ENCODE measurements at places on chromosomes 12 and 14.

DNA sequence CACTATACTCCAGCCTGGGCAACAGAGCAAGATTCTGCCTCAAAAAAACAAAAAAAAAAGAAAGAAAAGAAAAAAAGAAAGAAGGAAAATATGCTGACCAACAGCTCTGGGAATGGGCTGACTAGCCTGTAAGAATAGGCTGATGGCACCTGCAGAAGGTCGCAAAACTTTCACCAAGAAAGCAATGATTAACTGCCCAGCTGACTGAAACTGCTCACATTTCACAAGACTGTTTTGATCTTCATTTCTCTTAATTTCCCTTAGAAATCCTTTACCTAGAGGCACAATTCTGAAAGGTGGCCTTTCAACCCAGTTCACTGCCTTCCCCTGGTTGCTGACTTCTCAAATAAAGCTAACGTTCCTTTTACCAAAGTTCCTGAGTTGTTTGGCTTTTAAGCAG is 12.4 kb downstream of the BEST3 start:
- DNase-seq, result no peak

DNA sequence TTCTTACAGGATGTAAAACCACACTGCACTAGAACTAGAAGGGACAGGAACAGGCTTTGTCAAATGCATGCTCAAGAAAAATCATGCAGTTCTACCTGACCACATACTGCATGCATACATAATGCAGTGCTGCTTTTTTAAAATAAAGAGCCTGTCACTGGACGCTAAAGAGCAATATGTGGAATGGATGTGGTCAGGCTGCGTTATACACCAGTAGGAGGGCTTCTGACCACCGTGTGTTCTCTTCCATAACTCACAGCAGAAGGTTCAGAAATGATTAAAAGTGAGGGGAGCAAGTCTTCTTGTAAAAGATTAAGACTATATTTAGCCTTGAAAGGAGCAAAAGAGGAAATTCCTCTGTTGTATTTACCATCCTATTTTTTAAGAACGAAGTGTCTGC is 392.0 kb downstream of the EMP1 start:
- no peak for DNase-seq

GRCh38 chr12:66117242-66117641 is 13.3 kb downstream of the LLPH start:
- DNase-seq, result no peak

- DNase-seq, result no peak
Observed at GRCh38 chr12:8677362-8677761, 14.7 kb upstream of the MFAP5 start.

DNA sequence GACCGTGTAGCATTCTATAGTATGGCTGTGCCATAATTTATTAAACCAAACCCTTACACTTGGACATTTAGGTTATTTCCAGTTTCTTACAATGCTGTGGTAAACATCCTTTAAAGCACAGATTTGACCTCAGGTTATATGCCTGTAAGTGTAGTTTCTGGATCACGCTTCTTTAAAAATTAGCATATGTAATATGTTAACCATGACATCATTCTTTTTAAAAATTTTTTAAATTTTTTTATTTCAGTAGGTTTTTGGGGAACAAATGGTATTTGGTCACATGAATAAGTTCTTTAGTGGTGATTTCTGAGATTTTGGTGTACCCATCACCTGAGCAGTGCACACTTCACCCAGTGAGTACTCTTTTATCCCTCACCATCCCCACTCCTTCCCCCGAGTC is 18.3 kb downstream of the SAMD4A start:
- no peak for DNase-seq

- DNase-seq, result no peak
Observed at GRCh38 chr12:65557438-65558181, 266.7 kb upstream of the HMGA2 start.

DNA sequence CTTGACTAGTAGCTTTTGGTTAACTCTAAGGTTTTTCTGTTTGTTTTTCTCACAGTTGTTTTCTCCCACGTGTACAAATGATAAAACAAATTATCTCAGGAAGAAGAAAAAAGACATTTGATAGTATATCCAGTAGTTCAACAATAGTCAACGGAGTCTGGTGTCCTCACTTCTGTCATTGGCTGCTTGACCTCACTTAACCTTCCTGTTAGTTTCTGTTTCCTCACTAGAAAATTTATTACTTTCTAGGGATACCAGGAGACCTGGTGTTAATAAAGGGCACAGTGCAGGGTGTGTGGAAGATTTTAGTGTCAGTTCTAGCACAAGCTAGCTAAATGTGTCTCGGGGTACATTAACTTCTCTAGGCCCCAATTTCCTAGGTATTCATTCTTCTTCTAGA is 116.0 kb downstream of the PRKCH start:
- no peak for DNase-seq

DNA sequence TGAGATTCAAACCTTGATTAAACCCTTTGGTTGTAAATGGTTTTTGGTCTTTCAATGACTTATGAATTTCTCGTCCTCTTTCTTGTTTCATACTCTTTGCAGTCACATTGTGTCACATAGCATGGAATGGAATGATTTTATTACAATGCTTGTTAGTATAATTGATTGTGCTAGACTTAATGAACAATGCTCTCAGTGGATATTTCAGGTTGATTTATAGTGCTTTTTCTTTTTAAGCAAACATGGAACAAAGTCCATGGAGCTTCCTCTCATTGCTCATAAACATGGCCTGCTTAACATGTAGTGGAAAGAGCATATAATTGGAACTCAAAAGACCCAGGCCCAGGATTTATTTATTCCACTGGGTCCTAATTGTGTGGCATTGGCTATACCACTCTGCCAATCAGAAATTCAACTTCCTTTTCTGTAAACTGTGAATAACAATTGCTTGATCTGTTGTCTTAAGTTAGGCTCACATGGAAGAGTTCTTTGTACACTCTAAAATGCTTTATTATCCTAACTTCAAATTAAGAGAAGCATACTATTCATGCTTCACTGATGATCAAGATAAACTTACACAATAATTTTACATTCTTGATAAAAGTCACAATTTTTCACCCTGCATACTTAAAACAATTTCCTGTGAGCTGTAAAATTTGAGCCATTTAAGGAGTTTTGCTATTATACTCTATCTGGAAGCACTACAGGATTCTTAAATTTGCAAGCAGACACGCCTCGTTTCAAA is 370.5 kb upstream of the PDE3A start:
- DNase-seq, result no peak

DNA sequence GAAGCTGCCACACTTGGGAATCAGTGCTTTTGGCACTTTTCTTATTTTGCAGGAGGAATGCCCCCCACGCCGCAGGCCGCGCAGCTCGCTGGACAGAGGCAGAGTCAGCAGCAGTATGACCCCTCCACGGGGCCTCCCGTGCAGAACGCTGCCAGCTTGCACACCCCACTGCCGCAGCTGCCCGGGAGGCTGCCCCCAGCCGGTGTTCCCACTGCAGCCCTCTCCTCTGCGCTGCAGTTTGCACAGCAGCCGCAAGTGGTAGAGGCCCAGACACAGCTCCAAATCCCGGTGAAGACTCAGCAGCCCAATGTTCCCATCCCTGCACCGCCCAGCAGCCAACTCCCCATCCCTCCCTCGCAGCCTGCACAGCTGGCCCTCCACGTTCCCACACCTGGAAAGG is 32.3 kb downstream of the EP400 start:
- DNase-seq, result no peak

DNA sequence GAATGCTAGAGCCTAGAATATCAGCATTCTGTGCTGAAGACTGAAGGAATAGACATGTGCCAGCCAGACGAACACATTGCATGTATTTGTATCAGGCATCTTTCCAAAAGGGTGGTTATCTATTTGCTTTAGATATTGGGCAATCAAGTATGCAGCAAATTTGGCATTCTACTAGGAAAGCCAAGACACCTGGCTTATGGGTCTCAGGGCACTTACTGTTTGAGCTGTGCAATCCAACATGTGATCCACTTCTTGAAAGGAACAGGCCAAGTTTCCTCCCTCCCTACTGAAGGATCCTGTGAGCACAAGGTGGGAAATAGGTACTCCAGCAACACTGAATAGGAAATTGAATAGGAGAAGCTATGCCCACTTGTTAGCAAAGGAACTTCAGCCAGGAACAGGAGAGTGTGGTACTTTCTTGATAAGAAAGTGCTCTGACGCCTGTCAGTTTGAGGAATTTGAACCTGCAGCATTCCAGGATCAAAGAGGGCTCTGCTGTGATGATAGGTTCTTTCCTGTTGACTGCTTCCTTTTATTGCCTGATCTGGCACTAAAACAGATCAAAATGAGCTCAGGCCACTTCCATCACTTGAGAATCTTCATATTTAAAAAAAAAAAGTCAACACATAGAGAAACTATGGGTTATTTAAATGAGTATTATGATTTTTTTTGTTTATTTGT is 20.6 kb downstream of the OR6S1 start:
- no peak for DNase-seq

GRCh38 chr14:60656686-60657455 is 7.6 kb upstream of the SIX1 start:
- peak; percentile 64 for DNase-seq

GRCh38 chr12:74292351-74293194 is 245.1 kb upstream of the ATXN7L3B start:
- DNase-seq, result no peak

GRCh38 chr12:76872415-76872814 is 6.4 kb downstream of the CSRP2 start:
- no peak for DNase-seq

- DNase-seq, result peak; percentile 34
Observed at GRCh38 chr12:102702447-102703114, 214.5 kb downstream of the PAH start.

DNA sequence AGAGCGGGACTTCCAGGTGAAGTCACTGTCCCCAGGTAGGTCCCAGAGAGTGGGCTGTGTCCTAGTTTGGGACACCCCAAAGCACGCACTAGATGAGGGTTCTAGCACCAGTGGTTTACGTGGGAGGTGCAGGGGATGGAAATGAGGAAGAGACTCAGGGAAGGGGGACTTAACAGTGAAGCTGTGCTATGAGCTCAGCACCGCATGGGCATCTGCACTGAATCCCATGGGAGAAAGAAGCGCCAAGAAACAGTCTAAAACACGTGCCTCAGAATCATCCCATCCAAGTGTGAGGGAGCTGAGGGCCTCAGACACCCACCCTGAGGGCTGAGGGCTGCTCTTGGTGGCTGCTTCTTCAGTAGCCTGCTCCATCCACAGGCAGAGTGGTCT is 71.5 kb upstream of the ZFP36L1 start:
- DNase-seq, result no peak

GRCh38 chr12:5480218-5480937 is 48.5 kb downstream of the NTF3 start:
- no peak for DNase-seq

DNA sequence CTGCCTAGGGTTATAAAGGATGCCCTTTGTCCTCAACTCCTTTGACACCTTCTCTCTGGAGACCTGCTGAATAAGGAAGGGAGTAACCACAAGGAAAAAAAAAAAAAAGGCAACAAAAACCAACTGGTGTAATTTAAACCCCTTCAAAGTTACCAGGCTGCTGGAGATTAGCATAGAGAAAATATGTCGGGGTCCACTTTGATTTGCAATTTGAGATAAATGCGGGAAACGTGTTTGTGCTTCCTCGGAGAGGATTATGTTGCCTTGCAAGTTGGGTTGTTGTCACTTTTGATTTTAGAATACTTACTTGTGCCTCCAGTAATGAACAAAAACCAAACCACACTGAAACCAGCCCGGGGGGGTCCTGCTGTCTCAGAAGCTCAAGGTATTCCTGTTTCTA is 200.2 kb upstream of the MYL2 start:
- DNase-seq, result no peak

DNA sequence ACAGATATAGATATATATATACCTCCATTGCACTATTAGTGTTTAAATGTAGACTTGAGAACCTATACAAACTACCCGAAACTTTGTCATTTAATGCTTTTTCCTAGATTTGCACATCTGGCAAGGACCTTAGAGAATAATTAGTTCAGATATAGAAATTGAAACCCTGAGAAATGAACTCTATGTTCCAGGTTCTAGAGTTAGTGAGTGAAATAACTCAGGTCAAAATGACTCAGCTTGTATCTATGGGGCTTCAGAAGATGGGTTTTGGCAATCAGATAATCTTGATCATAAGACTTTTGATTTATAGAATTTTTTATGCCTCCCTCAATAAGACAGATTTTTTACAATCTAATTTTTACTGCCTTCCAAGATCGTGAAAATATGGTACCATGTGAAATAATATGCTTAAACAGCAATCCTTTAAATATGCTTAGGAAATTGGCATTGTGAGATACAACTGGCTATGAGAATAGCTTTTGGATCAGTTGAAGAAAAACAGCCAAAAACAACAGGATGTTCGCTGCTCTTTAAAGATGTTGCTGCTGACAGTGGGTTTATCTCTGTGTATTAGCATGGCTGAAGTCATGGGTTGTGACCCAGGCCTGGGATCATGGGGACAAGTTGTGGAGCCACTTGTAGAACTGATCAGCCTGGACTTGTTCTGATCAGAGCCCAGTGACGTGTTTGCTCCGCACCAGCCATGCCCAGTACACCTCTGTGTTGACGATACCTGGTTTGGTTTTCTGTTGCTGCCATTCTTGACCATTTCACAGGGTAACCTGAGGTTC is 63.6 kb downstream of the TTLL5 start:
- no peak for DNase-seq

- DNase-seq, result no peak
Observed at GRCh38 chr12:50517421-50518048, 12.8 kb downstream of the DIP2B start.
